ENCODE measurements at places on chromosomes 6 and 20.
A peak's percentile ranks its signal among the peaks of the same experiment; 100 is the strongest.

- peak; percentile 61 for DNase-seq
Measured at GRCh38 chr6:155155787-155156447, 107.9 kb upstream of the CLDN20 start.

- no peak for DNase-seq
Measured at GRCh38 chr6:166903027-166903426, 53.3 kb downstream of the RNASET2 start.

DNA sequence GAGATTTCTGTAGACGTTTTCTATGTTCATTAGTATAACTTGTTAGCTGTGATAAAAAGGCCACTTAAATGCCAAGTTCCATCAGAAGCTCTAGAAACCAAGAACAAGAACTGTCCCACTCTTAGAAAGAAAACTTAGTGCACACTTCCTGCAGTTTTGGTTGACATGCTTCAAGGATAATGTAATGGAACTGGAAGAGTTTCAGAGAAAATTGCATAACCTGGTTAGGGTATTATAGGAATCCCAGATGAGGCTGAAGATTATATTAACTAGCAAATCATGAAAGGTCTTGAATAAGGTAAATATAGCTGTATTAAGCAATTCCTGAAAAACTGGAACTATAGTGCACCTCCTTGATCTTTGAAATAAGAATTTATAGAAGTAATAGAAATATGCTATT is 1.8 kb upstream of the PHACTR2 start:
- no peak for DNase-seq

DNA sequence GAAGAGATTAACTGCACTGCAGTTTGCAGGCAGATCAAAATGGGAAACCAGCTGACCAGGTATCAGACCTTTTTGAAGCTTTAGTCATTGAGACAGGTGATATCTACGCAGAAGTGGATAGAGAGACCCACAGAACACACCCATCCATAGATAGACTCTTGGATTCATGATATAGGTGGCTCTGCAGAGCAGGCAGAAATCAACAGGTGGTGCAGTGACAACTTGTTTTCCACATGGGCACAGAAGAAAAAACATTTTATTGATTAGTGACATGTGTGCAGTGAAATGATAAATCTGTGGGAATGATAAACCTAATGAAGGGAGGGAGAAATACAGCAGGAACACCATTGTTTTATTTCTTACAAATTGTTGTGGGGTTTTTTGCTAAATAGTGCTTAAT is 45.2 kb downstream of the NUDT3 start:
- DNase-seq: no peak

DNA sequence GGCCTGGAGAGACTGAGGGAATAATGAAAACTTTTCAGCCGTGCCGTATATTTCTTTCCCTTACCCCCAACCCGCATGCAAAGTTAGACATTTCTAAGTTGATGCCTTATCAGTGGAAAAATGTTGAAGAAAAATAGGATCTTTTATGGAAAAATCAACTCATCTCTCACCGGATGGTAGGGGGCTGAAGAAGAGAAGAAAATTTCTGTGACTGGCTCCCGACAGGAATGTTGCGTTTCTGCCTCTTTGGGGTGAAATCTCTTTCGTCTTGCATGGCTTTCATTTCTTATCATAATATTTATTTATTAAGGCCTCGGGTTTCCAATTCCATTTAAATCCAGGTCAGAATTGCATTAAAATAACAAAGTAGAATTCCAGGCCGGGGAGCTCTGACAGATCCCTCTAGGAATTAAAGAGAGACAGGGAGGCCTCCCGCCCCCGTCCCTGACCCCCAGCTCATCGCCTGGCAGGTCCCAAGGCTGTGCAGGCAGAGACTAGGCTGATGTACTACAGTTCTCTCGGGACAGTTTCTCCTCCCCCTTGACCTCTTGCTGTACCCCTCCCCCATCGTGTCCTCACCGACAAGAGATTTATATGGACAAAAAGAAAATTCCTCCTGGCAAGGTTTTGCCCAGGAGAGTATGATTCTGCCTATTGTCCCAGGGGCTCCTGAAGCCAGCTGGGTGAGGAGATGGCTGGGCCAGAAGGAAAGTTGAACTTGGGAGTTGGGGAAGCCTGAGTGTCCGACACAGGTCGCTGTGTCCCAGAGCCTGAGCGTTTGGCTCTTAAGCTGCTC is 1.3 kb downstream of the SCUBE3 start:
- no peak for DNase-seq

DNA sequence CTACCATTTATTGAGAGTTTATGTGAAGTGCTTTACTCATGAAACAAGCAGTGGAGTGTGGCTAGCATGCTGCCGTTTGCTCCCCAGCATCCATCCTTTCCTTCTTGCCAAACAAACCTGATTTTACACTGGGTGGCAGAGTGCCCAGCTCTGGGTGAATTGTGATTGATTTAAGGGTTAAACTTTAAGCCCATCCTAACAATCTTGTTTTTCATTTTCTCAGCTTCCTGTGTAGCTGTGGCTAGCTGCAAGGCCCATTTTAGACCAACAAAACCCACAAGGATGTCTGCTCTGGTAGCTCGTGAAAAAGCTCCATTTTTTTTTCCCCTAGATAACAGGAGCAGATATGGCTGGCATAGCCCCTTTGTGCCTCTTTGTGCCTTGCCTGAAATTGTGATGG is 77.7 kb upstream of the KCNG1 start:
- DNase-seq: no peak

GRCh38 chr6:150123645-150124044 is 19.2 kb upstream of the PPP1R14C start:
- DNase-seq: no peak

DNA sequence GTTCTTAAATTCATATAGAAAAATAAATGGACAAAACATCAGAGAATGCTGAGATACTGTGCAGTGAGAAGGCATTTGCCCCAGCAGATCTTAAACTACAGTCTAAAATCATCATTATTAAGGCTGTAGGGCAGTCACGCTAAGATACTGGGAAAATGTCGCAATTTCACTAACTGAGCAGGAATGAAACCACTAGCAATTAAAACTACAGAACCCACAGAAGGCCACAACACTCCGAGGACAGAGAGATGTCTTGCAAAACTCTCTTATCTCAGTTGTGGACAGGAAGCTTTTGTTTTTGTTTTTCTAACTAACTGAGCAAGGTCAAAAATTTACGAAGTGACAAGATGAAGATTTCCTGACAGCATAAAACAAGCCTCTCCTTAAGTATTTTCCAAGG is 18.2 kb downstream of the GNAS-AS1 start:
- DNase-seq: no peak

DNA sequence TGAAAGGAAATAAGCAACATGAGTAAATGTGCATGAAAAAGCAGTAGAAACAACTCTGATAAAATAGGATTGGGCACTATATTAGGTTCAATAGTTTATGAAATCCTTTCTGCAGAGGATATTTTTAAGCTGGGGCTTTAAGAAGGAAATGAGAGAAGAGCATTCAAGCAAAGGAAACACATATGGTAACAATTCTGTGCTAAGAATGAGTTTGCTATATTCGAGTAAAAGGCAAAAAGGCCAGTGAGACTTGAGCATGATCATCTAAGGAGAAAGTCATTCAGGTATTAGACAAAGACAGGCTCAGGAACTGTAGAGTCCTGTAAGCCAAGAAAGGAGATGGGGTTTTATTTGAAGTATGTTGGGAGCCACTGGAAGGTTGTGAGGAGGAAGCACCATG is 387.1 kb upstream of the FLRT3 start:
- DNase-seq: no peak
